Uterus (tissue), 4 donors: ENCODE measurements at places on chromosomes 2 and 18. TPM values are rescaled to one million over a fixed set of nuclear protein-coding genes. Genes with fewer than 3 reads are reported as not detected.

DNA sequence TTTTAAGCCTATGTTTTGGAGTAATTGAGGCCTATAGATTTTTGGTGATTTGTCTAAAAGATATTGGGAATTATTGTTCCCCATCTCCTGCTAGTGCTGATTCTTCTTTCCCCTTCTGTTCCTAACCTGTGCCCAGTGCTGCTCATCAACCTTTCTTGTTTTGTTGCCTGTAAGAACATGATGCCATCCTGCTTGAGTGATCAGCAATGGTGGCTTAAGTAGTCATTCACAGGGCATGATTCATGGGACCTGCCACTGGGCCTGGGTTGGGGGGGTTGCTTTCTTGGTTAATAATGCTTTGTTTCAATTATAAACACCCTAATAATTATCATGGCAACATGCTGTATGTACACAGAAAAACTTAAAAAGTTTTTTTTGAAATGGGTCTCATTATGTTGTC lies 562.9 kb upstream of the SETBP1 start:
- H3K27ac ChIP-seq: no peak overlapping the region
- H3K4me1 ChIP-seq: no peaks in the 10 kb centered on the region
- no peak for DNase-seq

- no peaks in the 10 kb centered on the region for H3K36me3 ChIP-seq
- H3K4me1 ChIP-seq: no peaks in the 10 kb centered on the region
- no peak for DNase-seq
- no peaks in the 10 kb centered on the region for H3K27me3 ChIP-seq
Measured at GRCh38 chr2:14975381-14975780, 342.9 kb downstream of the LRATD1 start.

- H3K4me3 ChIP-seq: no peak overlapping the region
- H3K27me3 ChIP-seq: no peaks in the 10 kb centered on the region
- no peaks in the 10 kb centered on the region for H3K4me1 ChIP-seq
- no peak for DNase-seq
Measured at GRCh38 chr2:133591164-133591563, 22.9 kb upstream of the NCKAP5 start.

GRCh38 chr2:156334496-156335478 lies 2.3 kb upstream of the NR4A2 start:
- H3K27ac ChIP-seq: peak overlapping the region; percentile 99
- peak; percentile 94 for DNase-seq
- H3K27me3 ChIP-seq: no peaks in the 10 kb centered on the region
- peak overlapping the region; percentile 87 for H3K4me3 ChIP-seq
- no peaks in the 10 kb centered on the region for H3K36me3 ChIP-seq
- no peaks in the 10 kb centered on the region for H3K4me1 ChIP-seq

Gene CNTNAP5
- not detected for total RNA-seq

Gene NXPH2
- not detected for total RNA-seq

Gene KCNIP3
- total RNA-seq: 18.3 TPM
